Fibroblast of villous mesenchyme (primary cell): ENCODE measurements at places on chromosomes 13 and 19.
A peak's percentile ranks its signal among the peaks of the same experiment; 100 is the strongest.

DNA sequence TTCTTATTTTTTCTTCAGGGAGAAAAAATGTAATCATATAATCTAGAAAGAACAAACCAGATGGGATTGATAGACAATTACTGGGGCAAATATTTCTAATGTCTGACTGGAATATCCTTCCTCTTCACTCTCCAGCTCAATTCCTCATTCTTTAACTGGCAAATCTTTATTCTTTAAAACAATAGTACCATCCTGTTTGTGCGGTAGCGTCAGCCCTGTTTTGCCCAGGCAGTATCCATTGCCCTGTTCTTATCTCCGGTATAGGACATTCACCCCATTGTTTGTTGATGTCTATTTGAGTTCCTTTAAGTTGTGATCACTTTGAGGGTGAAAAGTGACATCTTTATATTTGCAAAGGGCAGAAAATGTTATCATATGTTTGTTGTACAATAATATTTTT, 185.4 kb downstream of the POSTN start:
- no peak for DNase-seq

DNA sequence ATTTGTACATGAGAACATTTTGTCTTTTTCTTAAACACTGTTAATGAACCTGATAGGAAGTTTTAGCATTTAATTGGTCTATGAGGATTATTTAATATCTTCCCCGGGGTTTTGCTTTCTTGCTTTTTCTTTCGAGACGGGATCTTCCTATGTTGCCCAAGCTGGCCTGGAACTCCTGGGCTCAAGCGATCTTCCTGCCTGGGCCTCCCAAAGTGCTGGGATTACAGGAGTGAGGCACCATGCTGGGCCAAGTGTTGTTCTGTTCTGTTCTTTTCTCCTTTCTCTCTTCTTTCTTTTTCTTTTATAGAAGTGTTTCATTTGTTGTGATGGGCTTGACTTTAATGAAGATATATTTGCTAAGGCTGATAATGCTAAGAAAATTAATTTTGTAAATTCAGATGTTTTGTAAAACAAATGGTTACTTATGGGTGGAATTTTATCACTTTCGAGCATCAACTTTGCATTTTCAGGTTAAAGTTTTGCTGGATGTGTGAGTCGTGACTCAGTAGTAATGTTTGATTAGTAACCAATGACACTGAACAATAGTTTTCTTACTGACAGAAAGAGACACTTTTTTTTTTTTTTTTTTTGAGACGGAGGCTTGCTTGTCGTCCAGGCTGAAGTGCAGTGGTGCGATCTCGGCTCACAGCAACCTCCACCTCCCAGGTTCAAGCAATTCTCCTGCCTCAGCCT, 2.2 kb downstream of the PAN3 start:
- DNase-seq, result no peak

DNA sequence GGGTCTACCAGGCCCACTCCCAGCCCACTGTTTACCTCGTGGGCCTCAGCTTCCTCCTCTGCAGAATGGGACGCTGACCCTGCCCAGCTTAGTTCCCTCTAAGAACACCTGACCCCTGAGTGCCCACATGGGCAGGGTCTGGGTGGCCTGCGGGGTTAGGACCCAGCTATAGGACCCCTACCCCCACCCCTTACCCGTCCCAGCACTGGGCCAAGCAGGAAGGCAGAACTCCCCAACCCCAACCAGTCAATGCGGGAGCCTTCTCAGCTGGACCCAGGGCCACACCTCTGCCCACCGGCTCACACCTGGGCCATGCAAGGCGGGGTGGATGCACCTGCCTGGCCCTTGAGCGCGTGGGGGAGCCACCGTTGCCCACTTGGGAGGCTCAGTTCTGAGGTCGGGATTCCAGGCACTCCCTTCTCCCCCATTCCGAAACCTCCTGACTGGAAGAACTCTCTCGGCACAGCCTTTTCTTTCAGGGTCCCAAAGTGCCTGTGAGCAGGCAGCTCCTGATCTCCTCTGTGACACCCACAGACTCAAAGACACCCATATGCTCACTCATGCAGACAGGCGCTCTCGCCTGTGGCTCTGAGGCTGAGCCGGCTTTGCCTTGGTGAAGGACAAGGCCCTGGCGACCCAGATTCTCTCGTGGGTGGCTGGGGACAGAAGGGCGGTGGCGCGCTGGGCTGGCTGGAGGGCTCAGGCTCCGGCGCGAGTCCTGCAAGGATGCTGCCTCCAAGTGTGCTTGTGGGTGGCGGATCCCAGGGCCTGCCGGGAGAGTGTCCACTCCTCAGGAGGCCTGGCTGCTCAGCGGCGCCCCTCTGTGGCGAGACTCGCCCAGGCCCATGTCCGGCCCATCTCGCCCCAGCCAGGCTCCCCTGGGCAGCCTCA, 27.9 kb upstream of the PARP4 start:
- DNase-seq, result no peak

GRCh38 chr13:109737046-109737573, 49.3 kb downstream of the IRS2 start:
- DNase-seq, result no peak

- no peak for DNase-seq
These were observed 3.1 kb upstream of the PNMA8C start for GRCh38 chr19:46431824-46432223.

DNA sequence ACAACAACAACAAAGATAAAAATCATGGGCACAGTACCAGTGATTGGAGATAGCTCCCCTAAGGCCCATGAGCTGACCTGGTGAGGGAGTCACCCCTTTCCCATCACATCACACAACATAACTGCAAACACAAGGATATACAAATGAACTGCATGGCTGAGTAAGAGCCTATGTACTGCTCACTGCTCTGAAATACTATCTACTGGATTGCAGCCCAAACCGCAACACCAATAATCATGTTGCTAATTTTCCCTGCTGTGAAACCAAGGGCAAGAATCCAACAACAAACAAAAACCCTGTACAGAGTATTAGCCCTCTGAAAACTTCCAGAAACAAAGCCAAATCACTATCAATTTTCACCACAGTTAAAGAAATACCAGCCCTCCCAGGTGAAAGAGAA, 1893.2 kb downstream of the PCDH9 start:
- DNase-seq, result peak; percentile 0

- DNase-seq, result no peak
These were observed 4.7 kb downstream of the IFT88 start for GRCh38 chr13:20571676-20572075.

- DNase-seq, result no peak
These were observed 185.3 kb upstream of the EDNRB start for GRCh38 chr13:78103936-78104335.

- no peak for DNase-seq
These were observed 54.8 kb downstream of the GATAD2A start for GRCh38 chr19:19460258-19460731.
